ENCODE measurements at places on chromosomes 3 and 15.

DNA sequence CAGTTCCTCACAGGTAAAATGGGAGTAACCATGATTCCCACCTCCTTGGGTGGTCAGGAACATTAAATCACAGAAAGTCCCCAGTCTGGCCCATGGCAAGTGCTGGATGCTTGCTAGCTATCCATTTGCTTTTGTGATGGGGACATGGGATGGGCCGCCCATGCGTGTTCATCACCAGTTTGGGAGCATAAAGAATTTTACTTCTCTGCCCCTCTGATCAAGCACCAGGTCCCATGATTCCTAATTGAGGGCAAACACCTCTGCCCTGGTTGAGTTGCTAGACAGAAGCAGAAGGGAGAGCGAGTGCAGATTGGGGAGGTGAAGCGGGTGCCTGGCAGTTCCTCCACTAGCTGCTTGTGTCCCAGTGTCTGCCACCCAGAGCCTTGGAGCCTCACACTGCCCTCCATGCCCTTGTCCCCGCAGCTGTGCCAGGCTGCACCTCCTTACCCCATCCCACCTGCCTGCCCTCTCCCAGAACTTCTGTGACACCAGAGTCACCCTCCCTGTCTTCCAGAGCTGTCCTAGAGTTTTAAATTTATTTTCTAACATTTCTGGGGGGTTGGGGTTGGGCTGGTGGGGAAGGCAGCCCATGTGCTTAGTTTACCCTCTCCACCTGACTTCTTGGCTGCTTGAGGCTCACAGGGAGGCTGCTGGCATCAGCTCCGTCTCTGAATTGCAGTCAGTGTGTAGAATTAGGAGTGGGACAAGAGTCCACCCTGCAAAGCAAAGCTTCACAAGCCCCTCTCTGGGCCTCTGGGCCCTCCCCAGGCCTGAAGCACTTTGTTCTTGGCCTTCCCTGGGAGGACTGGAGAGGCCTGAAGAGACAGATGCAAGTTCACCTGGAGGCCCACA, 18.4 kb downstream of the CFAP100 start:
- no peak for DNase-seq

DNA sequence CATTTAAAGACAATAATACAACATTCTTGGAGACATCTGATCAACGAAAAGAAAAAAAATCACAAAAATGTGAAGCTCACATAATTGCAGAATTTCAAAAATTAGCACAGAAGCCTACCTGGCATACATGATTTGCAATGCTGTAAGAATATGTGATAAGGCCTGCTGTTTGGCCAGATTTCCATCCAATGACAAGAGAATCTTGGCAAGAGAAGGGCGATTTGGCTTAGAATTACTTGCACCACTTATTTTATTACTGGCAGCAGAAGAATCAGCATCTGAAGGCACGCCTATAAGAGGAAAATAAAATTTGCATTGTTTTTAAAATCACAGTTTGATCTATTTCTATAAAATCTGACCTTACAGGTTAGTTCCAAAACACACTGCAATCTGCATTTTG, 70.3 kb upstream of the OCA2 start:
- DNase-seq, result no peak

DNA sequence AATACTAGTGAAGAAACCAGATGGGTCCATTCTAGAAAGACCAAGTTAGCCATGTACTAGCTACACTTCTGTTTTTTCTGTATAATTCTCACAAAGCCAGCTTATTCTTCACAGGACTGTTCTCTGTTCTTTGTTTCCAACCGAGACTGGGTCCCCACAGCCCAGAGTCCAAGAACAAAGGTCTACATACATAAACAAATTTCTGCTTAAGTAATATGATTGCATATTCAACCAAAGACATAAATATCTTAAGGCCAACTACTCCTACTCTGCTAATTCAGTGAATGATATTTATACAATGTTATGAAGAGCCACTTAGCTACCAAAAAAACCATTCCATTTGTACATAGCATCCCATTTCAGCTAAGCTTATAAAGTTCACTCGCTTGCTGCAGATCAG, 299.8 kb upstream of the CCDC54 start:
- no peak for DNase-seq

GRCh38 chr3:195105389-195105788, 165.6 kb downstream of the XXYLT1 start:
- DNase-seq, result no peak

DNA sequence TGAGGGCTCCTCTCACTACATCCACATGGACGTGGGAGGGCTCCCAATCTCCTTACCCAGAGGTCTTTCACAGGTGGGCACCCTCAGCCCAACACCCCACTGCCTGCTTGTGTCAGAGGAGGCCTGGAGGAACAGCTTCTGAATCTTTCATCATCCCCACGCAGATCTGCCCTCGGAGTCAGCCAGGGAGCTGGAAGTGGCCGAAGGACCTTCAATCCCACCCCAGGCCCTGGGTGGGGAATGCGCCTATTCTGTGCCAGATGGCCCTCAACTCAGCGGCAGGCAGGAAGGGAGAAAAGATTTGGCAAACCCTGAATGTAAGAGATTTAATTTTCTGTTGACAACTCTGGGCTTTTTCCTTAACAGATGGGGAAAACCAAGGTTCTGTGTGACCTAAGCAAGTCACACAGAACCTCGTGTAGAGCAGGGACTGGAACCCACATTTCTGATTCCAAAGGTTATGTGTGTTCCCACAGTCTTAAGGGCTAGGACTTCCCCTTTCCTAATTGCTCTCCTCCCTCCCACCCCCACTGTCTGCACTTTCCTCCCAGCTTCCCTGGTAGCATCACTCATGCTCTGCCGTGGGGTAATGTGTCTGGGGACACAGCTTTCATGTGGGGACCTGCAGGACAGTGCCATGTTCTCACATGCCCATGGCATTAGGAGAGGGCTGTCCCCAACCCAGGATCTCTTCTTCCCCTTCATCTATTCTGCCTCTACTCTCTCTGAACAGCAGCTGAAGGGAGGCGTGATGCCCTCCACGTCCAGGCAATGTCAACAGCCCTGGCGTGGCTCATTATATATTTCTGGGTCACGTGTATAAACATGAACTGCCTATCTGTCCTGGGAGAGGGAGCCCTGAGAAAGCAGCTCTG, 98.1 kb downstream of the SEMA5B start:
- DNase-seq, result no peak

GRCh38 chr3:125147491-125147820, 65.1 kb downstream of the SLC12A8 start:
- DNase-seq, result no peak

DNA sequence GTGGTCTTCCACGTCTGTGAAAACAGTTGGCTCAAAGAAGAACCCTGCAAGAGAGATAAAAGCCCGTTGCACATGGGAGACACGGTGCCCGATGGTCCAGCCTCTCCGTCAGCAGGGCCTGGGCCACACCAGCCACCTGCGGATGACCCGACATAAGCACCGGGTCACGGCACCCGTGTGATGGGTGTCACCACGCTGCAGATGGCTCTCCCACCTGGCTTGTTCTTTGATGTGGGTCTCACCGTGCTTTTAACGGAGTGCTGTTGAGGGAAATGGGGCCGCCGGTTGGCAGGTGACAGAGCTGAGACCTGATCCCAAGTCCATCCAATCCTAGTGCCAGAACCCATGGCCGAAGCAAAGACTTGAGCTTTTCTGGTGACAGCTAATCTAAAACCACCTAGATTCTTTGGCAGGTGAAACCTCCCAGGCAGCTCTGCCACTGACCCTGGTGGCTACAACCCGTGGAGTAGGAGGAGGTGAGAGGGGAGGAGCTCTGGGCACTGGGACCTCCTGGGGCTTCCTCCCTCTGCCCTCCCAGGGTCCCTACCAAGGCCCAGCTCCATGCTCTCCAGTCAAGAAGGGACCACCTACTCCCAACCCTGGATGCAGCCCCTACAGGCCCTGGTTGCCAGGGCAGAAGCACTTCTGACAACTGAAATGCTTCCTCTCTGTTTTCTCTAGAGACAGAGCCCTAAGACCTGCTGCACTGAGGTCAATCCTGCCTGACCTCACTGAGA, 23.4 kb upstream of the SLC41A3 start:
- no peak for DNase-seq

DNA sequence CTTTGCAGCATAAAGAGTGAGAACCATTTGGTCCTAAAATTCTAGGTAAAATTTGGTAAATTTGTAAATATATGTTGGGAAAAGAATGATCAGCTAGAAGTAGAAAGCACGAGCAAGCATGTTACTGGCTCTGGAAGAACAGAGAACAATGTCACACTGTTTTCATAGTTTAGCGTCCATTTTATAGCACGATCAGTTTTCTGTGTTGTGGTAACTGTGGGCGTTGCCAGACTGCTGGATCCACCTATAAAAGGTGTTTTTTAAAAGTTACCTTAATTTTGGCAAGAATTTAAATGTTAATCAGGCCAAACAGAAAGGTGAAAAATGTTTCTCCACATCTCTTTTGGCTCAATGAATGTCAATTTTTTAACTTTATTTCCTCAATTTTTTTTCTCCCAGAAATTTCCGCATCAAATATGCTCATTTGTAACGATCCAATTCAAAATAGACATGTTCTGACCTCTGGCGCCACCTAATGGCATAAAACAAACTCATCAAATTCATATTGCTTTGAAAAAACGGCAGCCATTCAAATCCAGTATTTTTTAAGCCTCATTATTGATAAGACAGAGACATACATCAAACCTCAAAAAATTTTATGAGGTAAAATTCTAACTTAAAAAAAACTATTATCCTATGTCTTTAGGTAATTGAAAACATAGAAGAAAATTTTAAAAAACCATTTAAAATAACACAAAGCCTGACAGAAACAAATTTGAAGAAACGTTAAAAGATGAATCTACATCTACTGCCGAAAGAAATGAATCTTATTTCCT, 5.5 kb upstream of the GP5 start:
- DNase-seq, result peak; percentile 72

- no peak for DNase-seq
Measured at GRCh38 chr3:25581823-25582222, 82.9 kb downstream of the TOP2B start.

DNA sequence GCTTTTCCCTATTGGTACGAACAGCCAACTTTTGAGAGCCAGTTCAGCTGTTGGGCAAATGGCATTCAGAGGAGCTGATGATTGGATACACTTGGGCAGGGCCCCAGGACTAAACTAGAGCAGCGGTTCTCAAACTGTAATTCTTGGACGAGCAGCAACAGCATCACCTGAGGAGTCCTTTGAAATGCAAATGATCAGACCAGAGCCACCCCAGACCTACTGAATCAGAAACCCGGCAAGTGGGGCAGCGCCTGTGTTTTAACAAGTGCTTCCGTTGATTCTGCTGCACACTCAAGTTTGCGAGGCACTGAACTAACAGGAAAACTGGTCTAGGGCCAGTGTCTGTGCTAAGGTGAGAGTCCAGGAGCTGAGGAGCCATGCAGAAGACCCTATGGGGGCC, 239.7 kb downstream of the UACA start:
- no peak for DNase-seq

DNA sequence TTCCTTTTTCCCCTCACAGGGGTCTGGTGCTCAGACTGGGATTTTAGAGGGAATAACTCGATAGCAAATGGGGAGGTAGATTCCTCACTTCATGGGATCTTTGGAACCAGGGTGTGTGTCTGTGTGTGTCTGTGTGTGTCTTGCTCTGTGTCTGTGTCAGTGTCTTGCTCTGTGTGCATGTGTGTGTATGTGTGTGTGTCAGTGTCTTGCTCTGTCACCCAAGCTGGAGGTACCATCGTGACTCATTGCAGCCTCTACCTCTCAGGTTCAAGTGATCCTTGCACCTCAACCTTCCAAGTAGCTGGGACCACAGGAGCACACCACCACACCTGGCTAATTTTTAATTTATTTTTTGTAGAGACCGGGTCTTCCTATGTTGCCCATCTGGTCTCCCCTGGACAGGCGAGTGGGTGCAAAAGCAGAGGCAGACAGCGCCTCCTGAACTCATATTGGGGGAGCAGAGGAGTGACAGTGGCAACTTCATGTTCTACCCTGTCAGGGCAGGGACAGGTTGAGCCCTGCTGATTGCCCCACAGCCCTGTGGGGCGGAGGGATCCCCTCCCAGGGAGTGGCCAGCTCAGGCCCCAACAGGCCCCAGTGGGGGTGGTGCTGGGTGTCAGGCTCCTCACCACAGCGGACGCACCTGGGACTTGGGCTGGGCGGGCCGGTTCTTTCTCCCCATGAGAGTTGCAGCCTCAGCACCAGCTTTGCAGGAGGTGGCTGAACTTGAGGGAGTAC, 10.4 kb upstream of the SEMA4B start:
- no peak for DNase-seq

- no peak for DNase-seq
Measured at GRCh38 chr3:119613201-119613600, 15.5 kb downstream of the PLA1A start.

GRCh38 chr3:109050591-109051167, 67.3 kb downstream of the MORC1 start:
- DNase-seq, result peak; percentile 41

GRCh38 chr15:88246081-88246480, 10.5 kb downstream of the NTRK3 start:
- no peak for DNase-seq

- no peak for DNase-seq
Measured at GRCh38 chr3:128247666-128248409, 94.6 kb downstream of the EEFSEC start.

DNA sequence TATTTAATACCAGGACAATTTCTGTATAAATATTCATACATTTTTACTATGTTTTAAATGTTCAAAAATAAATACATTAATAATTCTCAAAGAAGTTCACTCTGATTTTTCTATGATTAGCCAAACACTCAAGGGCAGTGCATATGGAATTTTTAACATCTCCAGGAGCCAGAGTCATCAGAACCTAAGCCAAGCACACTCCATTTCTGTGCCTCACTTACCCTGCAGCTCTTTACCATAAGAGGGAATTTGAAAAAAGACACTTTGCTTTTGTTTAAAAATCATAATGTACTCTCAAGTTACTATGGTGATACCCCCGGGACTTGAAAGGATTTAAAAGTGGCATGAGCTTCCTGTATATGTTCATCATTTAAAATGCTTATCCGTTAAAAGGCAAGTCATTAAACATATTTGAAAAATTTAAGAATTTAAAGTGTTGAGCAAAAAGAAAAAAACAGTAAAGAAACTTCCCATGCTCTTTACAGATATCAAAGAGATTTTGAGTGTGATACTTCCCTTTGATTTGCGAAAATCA, 747.4 kb upstream of the NECTIN3 start:
- DNase-seq, result no peak

Data from Calu3 (cell line).